ENCODE measurements at places on chromosomes 12 and 14. TPM values are rescaled to one million over a fixed set of nuclear protein-coding genes. Genes with fewer than 3 reads are reported as not detected.

DNA sequence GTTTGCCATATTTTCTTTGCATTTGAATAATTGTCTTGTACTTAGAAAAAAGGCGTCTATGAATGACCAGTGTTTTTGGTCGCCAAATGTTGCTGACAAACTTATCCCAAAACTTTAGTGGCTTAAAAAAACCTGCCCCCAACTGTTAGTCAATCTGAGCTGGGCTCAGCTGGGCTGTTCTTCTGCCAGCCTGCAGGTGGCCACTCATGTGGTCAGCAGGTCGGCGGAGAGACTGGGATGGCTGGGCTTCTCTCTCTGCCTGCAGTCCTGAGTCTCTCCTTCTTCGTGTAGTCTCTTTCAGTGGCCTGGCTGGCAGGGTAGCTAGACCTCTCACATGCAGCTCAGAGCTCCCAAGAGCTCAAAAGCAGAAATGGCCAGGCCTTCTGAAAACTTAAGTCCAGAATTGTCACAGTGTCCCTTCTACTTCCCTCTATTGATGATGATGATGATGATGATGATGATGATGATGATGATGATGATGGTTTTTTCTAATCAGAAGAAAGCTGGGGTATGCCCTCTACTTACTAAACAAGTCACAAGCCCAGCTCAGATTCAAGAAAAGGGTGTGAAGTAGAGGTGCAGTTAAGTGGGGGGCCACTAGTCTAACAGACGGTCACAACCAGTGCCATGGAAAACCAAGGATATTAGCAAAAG is 87.9 kb downstream of the PTPN11 start:
- no peak overlapping the region for H3K4me3 ChIP-seq
- no peaks in the 10 kb centered on the region for H3K4me1 ChIP-seq
- H3K27ac ChIP-seq = no peak overlapping the region
- DNase-seq = no peak
- peaks cover 45% of the 10 kb centered on the region for H3K36me3 ChIP-seq

- H3K4me1 ChIP-seq = peaks cover 53% of the 10 kb centered on the region
- H3K4me3 ChIP-seq = no peak overlapping the region
- H3K36me3 ChIP-seq = no peaks in the 10 kb centered on the region
Observed at GRCh38 chr14:74574090-74574433, 38.0 kb downstream of the LTBP2 start.

DNA sequence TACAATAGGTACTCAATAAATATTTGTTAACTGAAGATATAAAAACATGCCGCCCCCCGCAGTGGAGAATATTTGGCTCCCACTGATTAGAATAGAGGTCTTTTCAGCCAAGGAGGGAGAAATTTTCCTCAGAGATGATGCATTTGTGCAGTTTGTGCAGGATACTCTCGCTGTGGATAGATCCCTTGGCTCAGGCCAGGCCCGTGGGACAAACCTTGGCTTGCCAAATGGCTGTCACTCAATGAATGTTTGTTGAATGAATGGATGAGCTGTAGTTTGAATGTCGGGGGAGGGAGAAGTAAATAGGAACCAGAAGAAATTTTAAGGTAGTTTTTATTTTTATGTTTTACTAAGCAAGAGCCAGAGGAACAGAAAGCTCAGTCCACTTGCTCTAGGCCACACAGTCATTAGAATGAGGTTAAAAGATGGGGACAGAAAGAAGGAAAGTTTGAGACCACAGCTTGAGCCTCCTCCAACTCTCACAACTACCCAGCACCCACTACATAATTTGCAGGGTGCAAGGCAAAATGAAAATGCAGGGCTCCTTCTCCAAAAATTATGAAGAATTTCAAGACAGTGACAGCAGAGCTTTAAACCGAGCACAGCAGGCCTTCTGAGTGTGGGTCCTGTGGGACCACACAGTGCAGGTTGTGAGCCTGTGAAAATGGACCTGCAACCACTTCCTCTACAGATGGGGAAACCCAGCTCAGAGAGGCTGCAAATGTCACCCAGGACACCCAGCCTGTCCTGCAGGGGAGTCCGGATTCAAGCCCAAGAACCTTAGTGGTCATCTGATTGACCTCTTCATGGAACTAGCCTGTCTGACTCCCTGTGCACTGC is 51.4 kb downstream of the WSCD2 start:
- no peaks in the 10 kb centered on the region for H3K27me3 ChIP-seq
- no peak overlapping the region for H3K4me3 ChIP-seq
- no peaks in the 10 kb centered on the region for H3K4me1 ChIP-seq
- no peak overlapping the region for H3K27ac ChIP-seq
- no peak for DNase-seq

GRCh38 chr12:50862316-50862715 is 19.6 kb downstream of the TMPRSS12 start:
- no peak overlapping the region for H3K4me3 ChIP-seq
- H3K27ac ChIP-seq = no peak overlapping the region
- no peaks in the 10 kb centered on the region for H3K36me3 ChIP-seq
- no peaks in the 10 kb centered on the region for H3K27me3 ChIP-seq
- no peaks in the 10 kb centered on the region for H3K4me1 ChIP-seq

DNA sequence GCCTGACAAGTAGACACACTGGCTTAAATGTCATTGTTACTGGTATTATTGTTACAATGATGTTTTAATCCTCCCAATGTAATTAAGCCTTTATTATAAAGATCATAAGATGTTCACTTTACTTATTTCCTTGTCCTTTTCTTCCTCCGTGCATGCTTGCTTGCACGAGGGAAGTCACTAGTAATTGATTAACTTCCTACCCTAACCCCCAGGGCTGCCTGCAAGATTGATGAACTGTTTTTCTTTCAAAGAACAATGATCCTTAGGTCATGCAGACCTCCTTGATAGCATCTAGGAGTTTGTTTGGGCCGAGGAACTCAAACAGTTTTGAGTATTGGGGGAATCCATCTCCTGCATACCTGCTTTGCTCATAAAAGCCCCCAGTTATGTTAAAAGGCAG is 43.0 kb downstream of the GLRX5 start:
- no peak overlapping the region for H3K4me3 ChIP-seq
- no peaks in the 10 kb centered on the region for H3K27me3 ChIP-seq
- DNase-seq = no peak
- no peaks in the 10 kb centered on the region for H3K36me3 ChIP-seq
- H3K27ac ChIP-seq = no peak overlapping the region

DNA sequence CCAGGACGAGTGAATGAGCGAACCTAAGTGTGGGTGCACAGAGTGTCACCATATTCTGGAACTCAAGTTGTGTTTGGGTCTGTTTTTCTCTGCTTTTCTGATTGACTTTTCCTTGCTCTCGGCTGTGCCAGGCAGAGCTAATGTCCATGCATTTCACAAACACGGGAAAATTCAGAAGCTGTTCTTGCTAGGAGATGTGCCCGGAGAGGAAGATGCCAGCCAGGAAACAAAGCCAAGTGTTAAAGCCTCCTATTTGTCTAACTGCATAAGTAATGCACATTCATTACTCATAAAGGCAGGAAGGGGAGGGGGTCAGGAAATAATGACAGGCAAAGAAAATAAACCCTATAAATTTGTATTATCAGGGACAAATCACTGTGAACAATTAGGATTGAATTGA is 250.4 kb upstream of the SFSWAP start:
- no peaks in the 10 kb centered on the region for H3K36me3 ChIP-seq
- peaks cover 6% of the 10 kb centered on the region for H3K27me3 ChIP-seq
- no peak overlapping the region for H3K4me3 ChIP-seq

DNA sequence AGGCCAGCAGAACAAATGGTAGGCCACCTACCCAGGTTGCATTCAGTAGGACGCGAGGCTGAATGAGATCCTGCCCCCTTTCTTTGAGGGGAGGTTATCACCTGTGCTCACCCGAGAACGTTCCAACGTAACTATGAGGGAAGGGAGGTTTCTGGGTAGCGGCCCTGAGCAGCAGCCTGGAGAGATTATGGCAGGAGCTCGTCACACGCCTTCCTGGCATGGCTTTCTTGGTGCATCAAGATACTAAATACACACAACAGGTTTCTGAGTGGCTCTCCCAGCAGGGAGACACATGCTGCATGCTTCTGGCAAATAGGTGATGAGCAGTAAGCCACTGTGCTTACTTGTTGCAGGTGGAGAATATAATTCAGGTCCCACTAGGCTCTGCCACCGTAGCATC is 147.7 kb downstream of the CALM1 start:
- no peaks in the 10 kb centered on the region for H3K27me3 ChIP-seq
- H3K36me3 ChIP-seq = no peaks in the 10 kb centered on the region
- no peak overlapping the region for H3K27ac ChIP-seq
- no peak overlapping the region for H3K4me3 ChIP-seq
- DNase-seq = no peak
- peaks cover 10% of the 10 kb centered on the region for H3K4me1 ChIP-seq

DNA sequence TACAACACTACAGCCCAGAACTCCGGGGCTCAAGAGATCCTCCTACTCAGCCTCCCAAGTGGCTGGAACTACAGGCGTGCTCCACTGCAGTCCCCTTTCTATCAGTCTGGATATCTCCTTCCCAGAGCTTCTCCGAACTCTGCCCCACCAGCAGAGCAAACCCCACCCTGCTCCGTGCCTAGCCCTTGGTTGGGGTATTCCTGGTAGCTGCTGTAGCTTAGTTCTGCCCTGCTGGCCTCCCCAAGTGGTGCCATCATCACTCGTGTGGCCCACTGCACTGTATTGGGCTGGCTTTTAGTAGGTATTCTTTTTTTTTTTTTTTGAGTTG is 9.5 kb downstream of the HSP90AA1 start:
- peaks cover 20% of the 10 kb centered on the region for H3K36me3 ChIP-seq
- H3K4me1 ChIP-seq = no peaks in the 10 kb centered on the region
- no peak overlapping the region for H3K4me3 ChIP-seq
- no peak overlapping the region for H3K27ac ChIP-seq

DNA sequence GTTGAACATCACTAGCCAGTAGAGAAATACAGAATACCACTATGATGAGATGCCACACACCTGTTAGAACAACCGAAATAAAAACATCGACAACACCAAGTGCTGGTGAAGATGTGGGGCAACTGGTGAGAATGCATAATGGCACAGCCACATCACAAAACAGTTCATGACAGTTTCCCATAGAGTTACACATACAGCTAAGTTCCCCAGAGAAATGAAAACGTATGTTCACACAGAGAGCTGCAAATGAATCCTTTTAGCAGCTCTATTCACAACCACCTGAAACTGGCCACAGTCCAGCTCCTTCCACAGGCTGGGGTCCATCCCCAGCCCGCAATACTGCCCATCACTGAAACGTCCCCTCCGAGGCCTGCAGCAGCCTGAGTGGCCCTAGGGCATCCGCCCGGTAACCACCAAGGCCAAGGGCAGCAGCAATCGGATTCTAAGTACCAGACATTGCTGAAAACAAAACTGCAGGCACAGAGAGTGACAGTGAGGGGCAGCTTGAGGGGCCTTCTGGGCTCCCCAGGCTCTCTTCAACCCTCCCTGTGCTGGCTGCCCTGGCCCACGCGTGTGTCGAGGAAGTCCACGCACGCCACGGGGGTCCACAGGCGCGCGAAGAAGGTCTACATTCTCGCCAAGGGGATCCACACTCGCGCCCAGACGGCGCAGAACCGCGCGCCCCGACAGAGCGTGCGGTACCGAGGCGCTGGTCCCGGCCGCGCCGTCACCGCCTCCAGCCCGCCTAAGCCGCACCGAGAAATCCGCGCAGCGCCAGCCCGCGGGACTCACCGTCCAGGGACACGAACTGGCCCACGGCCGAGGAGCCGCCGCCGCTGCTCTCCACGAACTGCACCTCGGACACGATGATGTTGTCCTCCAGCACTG is 903 bp downstream of the BRF1 start:
- no peak for DNase-seq
- H3K4me1 ChIP-seq = peaks cover 4% of the 10 kb centered on the region
- H3K4me3 ChIP-seq = peak overlapping the region; percentile 90
- H3K36me3 ChIP-seq = no peaks in the 10 kb centered on the region
- peak overlapping the region; percentile 98 for H3K27ac ChIP-seq

GRCh38 chr14:61256826-61257468 is 24.2 kb downstream of the TMEM30B start:
- no peak overlapping the region for H3K4me3 ChIP-seq
- peaks cover 8% of the 10 kb centered on the region for H3K4me1 ChIP-seq
- no peaks in the 10 kb centered on the region for H3K27me3 ChIP-seq
- no peak for DNase-seq
- no peaks in the 10 kb centered on the region for H3K36me3 ChIP-seq
- H3K27ac ChIP-seq = no peak overlapping the region

Gene BMAL2
- total RNA-seq = 1.6 TPM

Gene RNASE7
- total RNA-seq = not detected

Gene MGAT4C
- total RNA-seq = 1.2 TPM

Gene CRIP1
- 72.8 TPM for total RNA-seq

Measured in lung (tissue), 17 donors.